ENCODE measurements at places on chromosomes 3 and 15.

- DNase-seq = no peak
These were observed 16.7 kb downstream of the DCBLD2 start for GRCh38 chr3:98884675-98885371.

- no peak for DNase-seq
These were observed 4.7 kb downstream of the NR1D2 start for GRCh38 chr3:23949784-23950183.

DNA sequence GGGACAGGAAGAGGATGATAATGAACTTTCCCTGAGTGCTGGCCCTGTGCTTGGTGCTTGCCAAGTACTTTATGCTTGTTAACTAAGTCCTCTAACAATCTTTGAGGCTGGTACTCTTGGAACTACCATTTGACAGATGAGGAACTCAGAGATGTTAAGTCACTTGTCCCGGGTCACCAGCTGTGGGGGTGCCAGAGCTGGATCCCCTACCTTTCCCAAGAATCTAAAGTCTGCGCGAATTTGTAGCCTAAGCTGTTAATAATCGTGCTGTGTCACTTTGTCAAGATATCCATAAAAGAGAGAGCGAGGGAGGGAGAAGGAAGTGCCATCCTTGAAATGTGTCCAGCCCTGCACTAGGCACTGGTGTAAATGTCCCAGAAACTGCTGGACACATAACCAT, 19.0 kb upstream of the ACOX2 start:
- no peak for DNase-seq

DNA sequence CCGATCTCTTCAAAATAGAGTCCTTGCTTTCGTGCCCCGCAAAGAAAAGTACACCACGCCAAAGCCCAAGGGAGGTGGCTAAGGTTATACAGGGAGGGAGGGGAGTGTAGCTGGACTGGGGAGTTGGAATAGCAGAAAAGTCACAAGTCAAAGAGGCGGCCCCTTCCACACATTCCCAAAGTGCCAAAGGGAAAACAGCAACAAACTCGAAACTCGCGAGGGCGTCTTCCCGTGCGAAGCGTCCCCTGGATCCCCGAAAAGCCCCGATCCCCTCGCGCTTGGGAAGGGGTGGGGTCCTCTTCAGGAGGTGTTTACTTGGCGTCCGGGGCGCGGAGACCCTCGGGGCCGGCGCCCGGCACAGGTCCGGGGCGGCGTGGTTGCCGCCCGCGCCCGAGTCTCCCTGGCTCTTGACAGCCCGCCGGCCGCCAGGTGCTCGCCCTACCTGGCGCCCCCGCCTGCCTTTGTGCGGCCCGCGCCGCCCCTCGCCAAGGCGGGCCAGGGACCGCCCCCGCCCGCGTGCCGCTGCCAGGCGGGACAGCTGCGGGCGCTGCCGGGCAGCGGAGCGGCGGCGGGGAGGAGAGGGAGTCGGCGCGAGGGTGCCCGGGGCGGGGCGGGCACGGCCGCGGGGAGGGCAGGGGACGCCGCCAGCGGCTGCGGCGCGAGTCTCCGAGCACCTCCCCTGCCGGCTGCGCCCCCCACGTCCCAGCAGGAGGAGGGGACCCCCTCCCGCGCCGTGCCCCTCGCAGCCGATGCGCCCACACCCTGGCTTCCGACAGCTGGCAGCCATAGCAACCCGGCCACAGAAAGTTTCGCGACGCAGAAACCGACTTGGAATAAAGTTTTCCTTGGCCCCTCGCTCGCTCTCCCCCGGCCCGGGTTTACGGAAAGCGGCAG, 966 bp downstream of the MYO1E start:
- DNase-seq = no peak

DNA sequence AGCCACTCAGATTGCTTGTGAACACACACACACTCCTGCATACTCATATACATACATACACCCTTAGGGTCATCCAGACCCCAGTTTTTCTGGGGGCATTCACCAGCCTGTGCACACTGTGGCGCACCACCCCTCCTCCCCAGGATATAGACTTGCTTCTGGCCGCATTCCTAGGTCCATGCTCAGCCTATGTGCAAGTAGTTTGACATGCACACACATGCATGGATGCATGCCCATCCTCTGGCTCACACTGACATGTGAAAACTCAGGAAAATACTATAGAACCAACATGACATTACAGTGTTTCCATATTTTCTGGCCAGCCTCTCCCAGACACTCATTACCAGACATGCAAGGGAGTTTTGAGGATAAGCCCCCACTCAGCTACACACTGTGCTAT, 79.3 kb upstream of the POLG start:
- DNase-seq = no peak

GRCh38 chr3:123792473-123793201, 91.5 kb downstream of the MYLK start:
- DNase-seq = no peak

GRCh38 chr3:13851091-13851849, 28.6 kb downstream of the WNT7A start:
- DNase-seq = no peak

DNA sequence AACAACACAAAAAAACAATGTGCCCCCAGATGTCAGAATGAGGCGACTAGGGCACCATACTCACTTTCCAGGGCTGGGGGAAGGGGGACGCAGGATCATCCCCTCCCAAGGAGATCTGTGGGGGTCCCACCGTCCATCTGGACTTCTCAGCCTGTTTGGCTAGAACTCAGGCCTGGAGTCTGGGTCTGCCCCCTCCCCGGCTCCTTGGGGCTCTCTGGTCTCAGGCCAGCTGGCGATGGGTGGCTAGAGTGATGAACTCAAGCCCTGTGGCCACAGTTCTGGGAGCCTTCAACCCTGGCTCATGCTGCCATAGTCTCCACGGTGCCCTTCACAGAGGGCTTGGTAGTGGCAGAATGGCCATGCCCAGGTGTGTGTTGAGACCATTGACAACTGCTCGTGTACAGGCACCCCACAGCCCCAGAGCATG, 13.6 kb downstream of the ZBTB47 start:
- no peak for DNase-seq

DNA sequence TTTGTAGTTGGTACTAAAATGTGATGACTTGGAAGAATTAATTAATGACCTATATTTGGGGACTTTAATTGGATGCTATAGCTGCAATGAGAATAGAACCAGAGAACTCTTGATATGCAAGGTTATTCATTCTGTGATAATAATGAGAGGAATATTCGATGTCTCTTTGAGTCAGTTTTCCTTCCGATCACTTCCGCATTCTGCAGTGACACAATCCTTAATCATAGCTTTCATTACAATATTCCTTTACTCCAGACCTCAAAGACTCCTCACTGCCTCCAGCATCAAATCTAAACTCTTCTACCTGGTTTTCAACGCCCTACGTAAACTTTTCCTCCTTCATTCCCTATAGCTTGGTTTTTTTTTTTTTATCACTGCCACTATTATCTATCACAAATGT, 21.6 kb downstream of the B3GNT5 start:
- DNase-seq = no peak

DNA sequence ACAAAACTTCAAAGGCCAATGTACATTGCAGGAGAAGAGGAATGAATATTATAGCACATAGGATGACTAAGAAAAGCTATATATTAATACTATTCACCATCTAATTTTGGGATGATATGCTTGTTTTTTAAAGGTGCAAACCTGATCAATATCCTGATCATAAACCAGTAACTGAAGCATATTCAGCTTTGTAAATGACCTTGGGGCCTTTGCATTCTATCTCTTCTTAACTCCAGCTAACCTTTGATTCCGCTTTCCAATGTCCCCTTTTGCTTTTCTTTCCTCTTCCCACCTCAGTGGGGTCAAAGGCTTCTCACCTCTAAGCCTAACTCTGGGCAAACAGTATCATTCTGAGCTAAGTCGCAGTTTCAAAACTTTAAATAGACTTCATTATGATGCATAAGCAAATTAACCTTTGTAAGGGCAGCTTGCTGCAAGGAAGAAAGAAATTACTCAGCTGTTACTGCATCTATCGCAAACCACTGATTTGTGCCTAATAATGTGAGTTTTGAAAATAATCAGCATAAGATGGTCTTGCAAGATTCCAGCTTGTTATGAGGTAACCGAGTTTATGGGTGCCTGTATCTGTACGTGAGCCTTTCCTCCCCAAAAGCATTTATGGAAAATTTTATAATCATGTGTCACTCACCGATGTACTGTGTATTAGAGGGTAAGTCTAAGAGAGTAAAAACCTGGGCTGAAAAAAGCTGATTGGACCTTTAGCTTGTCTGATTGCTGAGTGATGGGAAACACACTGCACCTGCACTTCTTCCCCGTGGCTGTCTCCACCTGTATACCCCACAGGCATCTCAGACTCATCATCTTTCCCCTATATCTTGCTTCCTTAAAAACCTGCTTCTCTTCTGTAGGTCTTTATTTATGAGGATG, 116.8 kb downstream of the TPRG1 start:
- no peak for DNase-seq

GRCh38 chr3:133925960-133926735, 30.5 kb upstream of the RAB6B start:
- DNase-seq = no peak

DNA sequence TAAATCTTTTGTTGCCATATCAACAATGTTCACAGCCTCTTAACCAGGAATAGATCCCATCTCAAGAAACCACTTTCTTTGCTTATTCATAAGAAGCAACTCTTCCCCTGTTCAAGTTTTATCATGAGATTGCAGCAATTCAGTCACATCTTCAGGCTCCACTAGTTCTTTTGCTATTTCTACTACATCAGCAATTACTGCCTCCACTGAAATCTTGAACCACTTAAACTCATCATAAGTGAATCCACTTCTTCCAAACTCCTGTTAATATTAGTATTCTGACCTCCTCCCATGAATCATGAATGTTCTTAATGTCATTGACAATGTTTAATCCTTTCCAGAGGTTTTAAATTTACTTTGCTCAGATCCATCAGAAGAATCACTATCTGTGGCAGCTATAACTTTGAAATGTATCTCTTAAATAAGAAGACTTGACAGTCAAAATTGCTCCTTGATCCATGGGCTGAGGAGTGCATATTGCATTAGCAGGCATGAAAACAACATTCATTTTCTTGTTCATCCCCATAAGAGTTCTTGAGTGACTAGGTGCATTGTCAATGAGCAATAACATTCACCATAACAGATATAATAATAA, 205.9 kb downstream of the DTWD1 start:
- no peak for DNase-seq

DNA sequence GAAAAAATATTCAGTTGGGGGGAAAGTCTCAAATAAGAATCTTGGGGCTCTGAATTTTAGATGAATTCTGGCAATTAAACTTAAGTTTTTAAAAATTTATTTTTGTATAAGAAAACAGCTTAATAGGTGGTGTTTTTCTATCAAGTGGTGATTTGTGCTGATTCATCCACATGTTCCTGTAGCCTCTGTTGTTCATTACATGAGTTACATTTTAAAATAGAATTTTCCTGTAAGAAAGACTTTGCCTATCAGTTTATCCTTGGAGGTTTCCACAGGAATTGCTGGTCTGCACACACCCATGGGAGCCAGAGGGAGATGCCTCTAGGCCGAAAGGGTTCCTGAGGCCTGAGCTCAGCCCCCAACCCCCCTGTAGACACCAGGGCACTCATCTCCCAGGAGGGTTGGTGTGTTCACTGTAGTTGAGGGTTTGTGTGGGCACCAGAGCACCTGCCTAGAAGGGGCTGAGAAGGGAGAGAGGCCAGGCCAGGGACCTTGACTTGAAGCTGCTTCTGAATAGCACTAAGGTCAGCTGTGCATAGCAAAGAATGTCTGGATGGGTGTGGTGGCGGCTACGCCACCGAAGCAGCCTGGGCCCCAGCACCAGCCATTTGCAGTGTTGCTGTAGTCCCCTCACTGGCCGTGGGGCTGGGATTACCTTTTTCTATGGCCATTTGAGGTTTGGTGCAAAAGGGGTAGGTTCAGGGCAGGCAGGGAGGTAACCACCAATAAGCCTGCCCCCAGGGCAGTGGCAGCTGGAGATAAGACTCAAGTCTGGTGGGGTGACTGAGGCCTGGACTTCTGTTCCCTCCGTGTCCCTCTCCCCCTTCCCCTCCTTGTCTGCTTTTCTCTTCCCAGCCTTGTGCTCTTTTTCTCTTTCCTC, 11.9 kb downstream of the DNAJA4 start:
- no peak for DNase-seq

GRCh38 chr3:4228295-4228694, 74.9 kb upstream of the SETMAR start:
- DNase-seq = no peak

DNA sequence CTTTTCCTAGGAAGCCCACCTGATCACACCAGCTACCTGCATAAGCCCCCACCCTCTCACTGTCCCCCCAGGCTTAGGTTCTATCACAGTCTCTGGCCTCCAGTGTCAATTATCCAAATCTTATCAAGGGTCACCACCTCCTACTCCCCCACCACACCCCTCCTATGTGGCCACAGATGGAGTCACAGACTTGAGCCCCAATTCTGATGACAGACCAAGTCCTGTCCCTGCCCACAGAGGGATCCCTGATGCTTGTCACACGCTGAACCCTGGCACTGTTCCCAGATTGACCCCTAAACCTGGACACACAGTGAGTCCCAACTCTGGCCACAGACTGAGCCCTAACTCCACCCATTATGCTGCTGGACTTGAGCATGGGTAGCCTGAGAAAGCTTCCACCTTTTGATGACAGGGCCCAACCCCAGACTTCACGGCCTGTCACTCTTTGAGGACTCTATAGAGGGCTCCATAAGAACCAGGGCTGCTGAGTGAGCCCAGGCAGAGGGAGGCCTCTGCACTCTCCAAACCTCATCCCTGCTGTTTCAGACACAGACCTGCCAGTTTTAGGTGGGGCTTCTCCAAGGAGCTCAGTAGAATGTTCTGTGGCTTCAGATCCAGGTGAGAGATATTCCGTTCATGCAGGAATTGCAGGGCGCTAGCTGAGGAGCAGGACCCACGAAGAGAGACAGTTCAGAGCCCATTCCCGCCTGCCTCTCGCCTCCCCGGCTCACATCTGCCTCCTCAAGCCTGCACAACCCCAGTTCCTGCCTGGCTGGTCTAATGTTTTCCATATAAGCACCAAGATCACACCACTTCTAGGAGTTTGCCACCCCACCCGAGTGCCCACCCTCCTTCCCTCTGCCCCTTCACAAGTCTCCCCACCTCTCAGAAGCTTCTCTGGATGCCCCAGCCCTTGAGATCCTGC, 1.8 kb downstream of the ULK3 start:
- DNase-seq = no peak

DNA sequence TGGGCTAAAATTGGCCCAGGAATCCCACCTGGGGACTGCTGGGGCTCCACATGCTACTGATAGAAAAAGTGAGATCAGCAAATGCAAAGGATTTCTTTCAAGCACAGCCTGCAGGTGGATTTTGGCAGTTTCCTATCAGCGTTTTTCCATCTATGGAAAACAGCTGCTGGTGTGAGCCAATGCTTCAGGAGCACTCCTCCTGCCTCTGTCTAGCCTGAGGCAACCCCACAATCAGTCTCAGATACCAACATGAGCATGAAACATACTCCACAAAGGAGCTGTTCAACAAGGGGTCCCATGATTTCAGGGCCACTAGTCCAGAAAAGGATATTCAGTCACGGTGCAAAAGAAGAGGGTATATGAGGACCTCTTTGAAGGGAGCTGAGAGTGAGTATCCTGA, 311.5 kb upstream of the THBS1 start:
- no peak for DNase-seq

All from brain microvascular endothelial cell (primary cell).